ENCODE measurements at places on chromosomes 4 and X.
A peak's percentile ranks its signal among the peaks of the same experiment; 100 is the strongest.

DNA sequence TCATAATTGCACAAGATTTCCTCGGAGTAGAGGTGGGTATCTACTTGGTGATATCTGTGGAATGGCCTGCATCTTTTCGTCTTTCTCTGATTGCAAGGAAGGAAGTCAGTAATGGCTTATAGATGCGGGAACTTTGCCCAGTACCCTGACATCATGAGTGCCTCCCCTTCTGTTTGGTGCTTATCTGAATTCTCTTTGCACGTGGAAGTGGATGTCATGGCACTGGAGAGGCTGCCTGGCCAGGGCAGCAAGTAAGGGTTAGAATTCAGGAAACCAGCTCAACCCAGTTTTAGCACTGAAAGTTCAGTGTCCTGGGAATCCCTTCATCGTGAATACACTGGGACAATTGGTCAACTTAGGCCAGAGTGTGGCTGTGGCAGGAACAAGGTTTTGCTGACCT is 83.5 kb upstream of the RAPGEF2 start:
- no peak for DNase-seq

DNA sequence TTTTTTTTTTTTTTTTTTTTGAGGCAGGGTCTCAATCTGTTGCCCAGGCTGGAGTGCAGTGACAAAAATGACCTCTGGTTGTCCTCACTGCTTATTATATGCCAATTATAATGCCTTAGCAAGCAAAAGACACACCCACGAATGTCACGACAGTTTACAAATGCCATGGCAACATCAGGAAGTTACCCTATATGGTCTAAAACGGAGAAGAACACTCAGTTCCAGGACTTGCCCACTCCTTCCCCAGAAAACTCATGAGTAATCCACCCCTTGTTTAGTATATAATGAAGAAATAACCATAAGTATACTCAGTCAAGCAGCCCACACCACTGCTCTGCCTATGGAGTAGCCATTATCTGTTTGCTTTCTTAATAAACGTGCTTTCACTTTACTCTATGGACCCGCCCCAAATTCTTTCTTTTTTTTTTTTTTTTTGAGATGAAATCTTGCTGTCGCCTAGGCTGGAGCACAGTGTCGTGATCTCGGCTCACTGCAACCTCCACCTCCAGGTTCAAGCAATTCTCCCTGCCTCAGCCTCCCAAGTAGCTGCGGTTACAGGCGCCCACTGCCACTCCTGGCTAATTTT is 106.2 kb downstream of the SMIM20 start:
- no peak for DNase-seq

- DNase-seq, result no peak
Measured at GRCh38 chr4:188282471-188283232, 143.4 kb downstream of the TRIML1 start.

GRCh38 chrX:57286507-57287251 is at the start of gene FAAH2:
TSS of gene FAAH2 (plus strand) at chrX:57286706. CDS start at chrX:57286826, 120 bp downstream.
- peak; percentile 65 for DNase-seq

- no peak for DNase-seq
Measured at GRCh38 chrX:49282647-49283011, 13.0 kb downstream of the PPP1R3F start.

Data from activated CD4-positive, alpha-beta T cell treated with anti-CD3 and anti-CD28 coated beads, Interleukin-2, amount 50 U/mL, for 1 hour (primary cell).